Activated T-cell treated with anti-CD3 and anti-CD28 coated beads for 1 hour (primary cell): ENCODE measurements at places on chromosomes 12 and 14.

DNA sequence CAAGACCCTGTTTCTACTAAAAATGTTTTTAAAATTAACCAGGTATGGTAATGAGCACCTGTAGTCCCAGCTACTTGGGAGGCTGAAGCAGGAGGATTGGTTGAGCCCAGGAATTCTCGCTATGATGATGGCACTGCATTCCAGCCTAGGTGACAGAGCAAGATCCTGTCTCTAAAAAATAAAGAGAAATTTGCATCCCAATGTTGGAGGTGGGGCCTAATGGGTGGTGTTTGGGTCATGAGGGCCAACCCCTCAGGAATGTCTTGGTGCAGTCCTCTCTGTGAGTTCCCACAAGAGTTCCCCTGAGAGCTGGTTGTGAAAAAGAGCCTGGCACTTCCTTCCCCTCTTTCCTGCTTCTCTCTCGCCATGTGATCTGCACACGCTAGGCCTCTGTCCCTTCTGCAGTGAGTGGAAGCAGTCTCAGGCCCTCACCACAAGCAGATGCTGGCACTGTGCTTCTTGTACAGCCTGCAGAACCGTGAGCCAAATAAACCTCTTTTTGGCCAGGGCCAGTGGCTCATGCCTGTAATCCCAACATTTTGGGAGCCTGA, 11.3 kb downstream of the ACOT6 start:
- DNase-seq: no peak

GRCh38 chr12:96091833-96092232, 56.4 kb upstream of the LTA4H start:
- no peak for DNase-seq

DNA sequence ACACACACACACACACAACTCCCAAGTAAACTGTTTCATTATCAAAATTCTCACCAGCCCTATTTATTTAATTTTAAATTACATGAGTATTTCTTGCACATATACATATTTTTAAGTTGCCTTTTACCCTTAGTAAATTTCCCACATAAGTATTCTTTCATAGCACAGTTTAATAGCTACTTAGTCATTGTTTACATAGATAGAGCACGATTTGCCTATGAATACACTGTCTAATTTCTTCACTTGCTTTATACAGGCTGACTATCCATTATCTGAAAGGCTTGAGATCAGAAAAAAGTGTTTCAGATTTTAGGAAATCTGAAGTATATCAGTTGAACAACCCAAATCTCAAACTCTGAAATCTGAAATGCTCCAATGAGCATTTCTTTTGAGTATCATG, 30.9 kb downstream of the NIN start:
- no peak for DNase-seq

DNA sequence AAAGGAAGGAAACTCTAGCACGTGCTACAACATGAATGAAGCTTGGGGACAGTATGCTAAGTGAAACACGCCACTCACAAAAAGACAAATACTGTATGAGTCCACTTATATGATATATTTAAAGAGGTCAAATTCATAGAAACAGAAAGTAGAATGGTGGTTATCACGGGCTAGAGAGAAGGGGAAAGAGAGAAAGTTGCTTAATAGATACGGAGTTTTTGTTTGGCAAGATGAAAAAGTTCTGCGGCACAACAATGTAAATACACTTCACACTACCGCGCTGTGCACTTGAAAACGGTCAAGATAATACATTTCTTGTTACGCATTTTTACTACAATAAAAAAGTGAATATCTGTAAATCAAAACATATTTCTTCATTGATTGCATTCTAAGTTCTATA, 37.3 kb downstream of the FBLN5 start:
- DNase-seq: no peak

GRCh38 chr14:64038841-64039542, 186.2 kb downstream of the SYNE2 start:
- no peak for DNase-seq
